ENCODE measurements at places on chromosomes 4 and X.

GRCh38 chrX:154460326-154460725 is 2.2 kb downstream of the PLXNA3 start:
- no peak for DNase-seq

DNA sequence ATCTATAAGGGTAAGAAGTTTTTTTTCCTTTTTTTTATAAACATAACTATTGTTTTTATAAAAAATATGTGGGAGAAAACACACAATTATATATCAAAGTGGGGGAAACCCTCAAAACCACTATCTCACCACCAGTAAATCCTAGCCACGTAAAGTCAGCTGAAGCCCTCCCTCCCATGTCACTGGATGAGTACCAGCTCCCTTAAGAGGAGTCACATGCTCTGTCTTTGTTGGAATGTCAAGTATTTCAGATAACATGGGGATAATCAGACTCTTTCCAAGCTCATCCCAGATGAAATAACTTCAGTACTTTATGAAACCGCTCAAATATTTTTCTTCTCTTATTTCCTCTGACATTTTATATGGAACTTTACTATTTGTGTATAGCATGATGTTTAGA is 2.4 kb downstream of the MYOZ2 start:
- no peak for DNase-seq

DNA sequence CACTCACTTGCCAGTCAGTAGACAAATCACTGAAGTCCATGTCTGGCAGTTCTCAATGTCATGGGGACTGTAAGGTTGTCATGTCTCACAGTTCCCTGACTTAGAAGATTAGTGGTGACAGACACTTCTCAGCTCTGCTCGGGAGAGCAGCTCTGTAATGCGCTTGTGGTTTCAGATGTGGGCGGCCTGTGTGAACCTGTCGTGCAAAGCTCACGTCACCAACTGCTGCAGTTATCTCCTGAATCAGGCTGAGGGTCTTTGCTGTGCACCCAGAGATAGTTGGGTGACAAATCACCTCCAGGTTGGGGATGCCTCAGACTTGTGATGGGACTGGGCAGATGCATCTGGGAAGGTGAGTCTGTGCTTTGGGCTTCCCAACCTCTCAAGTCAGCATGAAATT is at the start of gene IL9R:
IL9R (plus strand) TSS at position 261 of the 400 bp plus-strand sequence; CDS start at position 325, 64 bp downstream.
- DNase-seq, result peak; percentile 94

DNA sequence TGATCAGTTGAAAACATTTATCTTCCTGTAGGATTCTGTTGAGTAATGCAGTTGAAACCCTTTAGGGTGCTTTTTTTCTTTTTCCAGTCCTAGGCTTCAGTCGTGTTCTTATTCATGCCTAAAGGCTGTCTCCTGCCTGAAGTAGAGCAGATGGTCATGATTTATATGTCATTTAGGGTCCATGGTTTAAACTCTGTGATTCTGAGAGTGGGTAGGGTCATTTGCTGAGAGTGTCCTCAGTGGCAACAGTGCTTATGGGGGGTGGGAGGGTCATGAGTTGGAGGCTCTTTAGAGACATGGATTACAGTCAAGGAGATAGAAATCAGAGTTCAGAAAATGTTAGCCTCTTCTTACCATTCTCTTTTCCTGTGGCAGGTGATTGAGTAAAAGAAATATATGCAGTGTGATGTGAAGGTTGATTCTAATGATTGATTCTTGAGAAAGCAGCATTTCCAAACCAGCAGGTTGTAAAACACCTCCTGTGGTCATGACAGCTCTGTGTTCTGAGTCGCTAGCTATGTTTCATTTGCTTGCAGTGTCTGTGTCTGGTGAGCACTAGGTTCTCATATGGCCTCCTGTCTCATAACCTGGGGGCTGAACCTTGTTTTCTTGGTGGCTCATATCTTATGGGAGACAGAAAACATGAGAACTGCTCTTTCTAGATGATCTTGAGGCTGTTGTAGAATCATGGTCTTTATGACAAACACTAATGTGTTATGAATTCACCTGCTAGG is 60.4 kb downstream of the JADE1 start:
- DNase-seq, result no peak

DNA sequence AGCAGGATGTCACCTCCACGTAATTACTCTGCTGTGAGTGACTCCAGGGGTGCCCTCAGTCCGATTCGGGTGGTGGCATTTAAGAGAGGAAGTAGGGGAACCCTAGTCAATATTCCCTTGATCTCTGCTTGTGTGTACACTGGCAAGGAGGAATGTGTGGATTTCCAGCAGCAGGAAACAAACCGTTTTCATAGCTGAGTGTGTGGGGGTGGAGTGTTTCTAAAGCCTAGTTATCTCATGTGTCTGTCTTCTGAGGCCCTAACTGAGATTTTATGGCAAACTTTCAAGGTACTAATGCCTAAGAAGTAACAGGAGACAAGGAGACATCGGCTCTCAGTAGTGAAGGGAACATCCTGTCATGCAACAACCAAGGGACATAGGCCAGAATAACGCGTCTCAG is 6.6 kb upstream of the CLDN24 start:
- no peak for DNase-seq

DNA sequence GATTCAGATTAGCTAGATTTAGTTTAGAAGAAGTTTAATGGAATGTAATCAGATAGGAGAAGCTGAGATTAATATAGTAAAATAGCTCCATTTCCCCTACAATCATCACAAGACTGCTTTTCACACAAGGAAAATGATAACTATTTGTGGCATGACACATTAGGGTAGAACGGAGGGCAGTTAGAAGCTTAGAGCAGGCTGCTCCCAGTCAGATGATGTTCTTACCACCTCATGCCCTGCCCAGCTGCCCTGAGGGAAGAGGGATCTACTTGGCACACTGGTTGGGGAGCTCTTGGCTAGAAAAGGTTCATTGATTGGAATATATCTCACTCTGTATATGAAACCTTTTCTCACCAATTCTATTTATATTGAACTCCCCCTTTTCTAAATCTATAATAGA is 180.7 kb upstream of the IL15 start:
- DNase-seq, result no peak

DNA sequence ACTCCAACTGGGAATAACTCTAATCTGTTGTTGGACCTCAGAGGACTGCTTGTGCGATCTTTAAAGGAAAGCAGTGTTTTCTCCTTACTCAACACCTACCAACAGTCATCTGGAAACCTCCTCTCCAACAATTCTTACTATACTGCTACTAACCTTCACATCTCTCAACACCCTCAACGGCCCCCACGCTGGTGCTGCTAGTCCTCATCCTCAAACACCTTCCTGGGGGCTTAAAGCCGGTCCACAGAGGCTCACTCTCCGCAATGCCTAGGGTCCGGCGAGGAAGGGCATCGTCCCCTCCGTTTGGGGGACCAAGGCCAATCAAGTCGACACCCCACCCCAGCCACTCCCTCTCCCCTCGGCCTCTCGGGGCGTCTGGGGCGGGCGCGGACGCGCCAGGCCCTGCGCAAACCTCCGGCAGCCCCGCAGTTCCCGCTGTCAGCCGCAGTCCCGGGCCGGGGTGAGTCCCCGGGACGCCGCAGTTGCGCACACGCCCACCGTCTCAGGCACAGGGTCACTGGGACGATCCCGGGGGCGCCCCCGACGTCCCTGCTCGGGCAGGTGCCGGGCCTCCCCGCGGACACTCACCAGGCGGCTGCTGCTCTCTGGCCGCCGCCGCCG is 418 bp downstream of the TAB3 start:
- DNase-seq, result peak; percentile 49

GRCh38 chrX:13081395-13082205 is 37.2 kb upstream of the FAM9C start:
- peak; percentile 76 for DNase-seq

- peak; percentile 13 for DNase-seq
Observed at GRCh38 chr4:43607827-43608461, 715.4 kb downstream of the GRXCR1 start.

DNA sequence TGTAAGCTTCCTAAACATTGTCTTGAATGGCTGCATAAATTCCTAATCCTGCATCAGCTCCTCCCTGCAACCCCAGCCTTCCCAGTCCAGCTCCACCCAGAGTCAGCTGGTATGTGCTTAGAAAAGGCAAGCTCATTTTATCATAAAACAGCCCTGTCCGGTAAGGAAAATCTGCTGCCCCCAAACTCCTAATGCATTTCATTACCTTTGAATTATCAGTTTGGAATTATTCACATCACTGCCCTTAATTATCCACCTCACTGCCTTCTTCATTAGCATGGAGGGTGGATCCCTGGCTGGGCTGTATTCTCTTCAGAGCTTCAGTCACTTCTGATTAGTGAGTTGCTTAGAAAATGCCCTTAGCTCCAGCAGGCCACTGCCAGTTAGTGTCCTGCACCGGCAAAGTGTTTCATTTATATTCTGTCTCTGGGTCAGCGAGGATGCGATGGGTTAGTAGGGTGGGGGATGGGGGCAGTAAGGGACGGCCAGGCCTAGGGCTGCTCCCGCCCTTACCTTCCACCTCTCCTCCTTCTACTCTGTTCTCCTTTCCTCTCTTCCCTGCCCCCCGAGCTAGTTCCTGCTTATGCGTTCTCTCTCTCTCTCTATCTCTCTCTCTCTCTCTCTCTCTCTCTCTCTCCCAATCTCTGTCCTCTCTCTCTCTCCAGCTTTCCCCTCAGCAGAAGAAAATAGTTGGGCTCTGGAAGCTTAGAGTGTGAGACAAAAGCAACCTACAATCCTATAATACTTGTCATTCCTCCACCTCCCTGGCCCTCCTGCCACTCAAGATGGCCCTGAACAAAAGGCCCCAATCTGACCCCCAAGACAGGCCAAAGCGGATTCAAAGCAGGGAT is 174.8 kb upstream of the KLF3 start:
- DNase-seq, result no peak

GRCh38 chrX:40145001-40145922 is 47.5 kb upstream of the BCOR start:
- peak; percentile 63 for DNase-seq

- DNase-seq, result no peak
Observed at GRCh38 chr4:73224886-73225285, 33.7 kb downstream of the ANKRD17 start.

DNA sequence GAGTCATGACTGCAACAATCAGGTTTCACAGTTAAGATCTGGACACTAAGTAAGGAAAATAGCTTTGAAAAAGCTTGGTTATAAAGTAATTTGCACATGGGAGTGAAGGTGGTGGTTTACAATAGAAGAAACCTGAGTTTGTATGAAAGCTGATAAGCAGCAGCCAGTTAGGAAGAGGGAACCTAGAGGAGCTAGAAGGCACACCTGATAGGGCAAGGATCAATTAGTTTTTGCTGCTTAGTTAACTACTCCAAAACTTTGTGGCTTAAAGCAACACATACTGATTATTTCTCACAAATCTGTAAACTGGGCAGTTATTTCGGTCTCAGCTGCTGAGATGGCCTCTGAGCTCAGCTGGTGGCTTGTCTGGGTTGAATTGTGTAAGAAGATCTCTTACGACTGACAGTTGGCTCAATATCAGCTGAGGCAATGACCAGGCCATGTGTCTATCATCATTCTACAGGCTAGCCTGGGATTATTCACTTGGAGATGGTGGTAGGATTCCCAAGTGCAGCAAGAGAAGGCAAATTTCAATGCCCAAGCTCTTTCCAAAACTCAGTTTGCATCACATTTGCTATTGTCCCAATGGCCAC is 255.0 kb upstream of the PITX2 start:
- DNase-seq, result no peak

DNA sequence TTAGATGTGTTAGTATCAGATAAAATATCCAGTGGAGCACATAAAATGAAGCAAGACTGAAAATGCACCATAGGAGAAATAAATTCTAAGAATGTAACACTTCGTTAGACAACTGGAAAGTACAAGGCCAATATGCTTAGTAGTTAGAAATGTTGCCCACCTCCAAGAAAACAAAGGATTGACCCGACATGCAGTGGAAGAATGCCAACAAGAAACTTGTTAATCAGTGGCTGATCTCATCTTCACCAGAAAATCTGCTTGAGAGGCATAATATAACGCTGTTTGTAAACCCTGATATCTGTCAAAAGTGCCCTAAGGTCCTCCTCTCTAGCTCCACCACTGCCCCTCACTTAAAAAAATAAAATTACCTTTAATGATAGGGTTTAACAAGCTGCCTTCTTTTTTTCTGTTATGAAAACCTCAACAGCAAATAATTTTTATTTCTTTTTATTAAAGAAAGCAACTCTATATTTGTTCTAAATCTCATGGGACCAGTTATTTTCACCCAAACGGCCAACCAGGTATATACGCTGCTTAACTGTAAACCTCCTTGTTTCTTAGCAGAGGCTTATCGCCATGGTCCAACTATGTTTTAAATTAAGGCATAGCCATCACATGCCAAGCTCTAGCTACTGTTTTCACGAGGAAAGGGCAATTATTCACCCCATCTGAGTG is 1.8 kb downstream of the RASGEF1B start:
- no peak for DNase-seq

DNA sequence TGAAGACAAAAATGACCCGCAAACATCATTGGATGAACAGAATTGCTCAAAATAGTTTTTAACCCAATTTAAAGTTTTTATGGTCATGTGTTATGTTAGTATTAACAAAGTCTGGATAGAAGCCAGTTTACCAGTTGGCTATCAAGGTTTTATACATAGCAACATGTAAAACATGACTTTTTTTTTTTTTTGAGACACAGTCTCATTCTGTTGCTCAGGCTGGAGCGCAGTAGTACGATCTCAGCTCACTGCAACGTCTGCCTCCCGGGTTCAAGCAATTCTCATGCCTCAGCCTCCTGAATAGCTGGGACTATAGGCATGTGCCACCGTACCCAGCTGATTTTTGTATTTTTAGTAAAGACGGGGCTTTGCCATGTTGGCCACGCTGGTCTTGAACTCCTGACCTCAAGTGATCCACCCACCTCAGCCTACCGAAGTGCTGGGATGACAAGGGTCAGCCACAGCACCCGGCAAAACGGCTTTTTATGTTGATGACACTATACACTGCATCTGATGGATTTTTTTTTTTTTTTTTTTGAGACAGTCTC is 3.4 kb downstream of the SAT1 start:
- no peak for DNase-seq

GRCh38 chr4:54942721-54943120 is 182.7 kb downstream of the KDR start:
- DNase-seq, result peak; percentile 42

DNA sequence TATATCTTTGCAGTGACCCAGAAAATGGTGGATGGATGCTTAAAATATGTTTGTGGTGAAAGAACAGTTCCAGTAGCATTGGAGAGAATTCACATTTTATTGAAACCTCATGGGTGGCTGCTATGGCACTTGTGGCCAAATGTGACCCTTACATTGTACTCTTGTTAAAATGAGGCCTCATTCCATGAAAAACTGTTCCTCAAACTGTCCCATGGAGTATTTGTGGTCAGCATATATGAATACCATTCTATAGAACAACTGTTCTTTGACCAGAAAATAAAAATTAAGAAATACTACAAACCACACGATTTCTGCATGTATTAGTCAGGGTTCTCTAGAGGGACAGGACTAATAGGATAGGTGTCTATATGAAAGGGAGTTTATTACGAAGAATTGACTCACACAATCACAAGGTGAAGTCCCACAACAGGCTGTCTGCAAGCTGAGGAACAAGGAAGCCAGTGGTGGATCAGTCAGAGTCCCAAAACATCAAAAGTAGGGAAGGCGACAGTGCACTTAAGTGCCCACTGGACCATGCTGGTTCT is 35.1 kb downstream of the GEMIN8 start:
- no peak for DNase-seq

DNA sequence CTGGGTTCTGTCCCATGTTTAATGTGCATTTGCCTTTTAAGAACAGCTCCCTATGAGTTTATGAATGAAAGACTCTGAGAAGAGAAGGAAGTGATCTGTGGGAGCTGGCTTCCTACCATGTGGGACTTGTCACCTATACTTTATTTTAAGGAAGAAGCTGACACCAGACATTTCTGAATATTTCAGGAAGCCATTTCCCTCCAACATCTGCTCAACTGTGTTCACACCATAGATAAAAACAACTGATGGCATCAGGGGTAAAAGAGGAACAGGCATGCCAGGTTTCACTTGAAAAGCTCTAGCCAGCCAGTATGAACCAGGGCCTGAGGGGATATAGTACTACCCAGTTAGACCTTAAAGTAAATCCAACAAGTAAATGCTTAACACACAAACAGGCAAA is 116.0 kb downstream of the COL4A6 start:
- DNase-seq, result peak; percentile 69
